Daoy (cell line): ENCODE measurements at places on chromosomes 6 and 20. TPM values are rescaled to one million over a fixed set of nuclear protein-coding genes. Genes with fewer than 3 reads are reported as not detected.

The SLC25A27 gene
- 2.8 and 7.5 TPM in 2 replicates for total RNA-seq

- DNase-seq, result no peak
Observed at GRCh38 chr6:337805-338368, 45.6 kb downstream of the DUSP22 start.

GRCh38 chr20:12570371-12570770 lies 438.4 kb upstream of the SPTLC3 start:
- DNase-seq, result peak; percentile 41

GRCh38 chr20:50399917-50400704 lies 110.1 kb upstream of the PTPN1 start:
- DNase-seq, result peak; percentile 26

DNA sequence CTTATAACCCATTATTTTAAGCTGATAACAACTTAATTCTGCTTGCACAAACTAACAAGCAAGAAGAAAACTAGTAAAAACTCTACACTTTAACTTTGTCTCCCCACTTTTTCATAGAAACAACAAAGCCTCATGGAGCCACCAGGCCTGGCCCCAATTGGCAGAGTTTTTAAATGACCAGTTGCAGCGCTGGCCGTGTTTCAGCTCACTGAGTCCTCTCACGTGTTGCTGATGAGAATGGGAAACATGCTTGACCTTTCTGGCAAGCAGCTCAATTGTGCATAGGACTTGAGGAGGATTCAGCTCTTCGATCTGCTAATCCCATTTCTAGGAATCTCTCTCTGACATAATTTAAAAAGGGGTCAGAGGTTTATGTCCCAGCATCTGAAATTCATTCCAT lies 24.5 kb upstream of the GRM4 start:
- no peak for DNase-seq

DNA sequence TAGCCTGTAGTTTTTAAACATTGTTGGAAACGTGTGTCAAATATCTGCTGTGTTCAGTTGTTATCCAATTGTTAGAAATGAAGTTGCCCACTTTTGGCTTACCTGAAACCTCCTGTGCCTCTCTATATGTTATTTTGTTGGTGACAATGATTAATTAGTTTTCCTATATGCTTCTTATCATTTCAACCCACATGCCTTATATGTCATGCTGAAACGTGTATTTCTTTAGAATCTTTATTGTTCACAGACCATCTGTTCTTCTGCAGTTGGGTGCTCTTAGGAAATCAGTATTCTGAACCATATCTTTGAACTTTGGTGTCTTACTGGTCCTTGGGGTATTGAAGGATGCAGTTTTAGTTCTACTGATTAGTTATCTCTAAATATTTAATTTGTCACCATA lies 91.2 kb upstream of the SCGN start:
- no peak for DNase-seq

GRCh38 chr6:2848851-2849250 lies 7.2 kb upstream of the SERPINB1 start:
- no peak for DNase-seq

The FOXQ1 gene
- 0.06 and 0.63 TPM in 2 replicates for total RNA-seq

The RTF2 gene
- 81.7 and 87.3 TPM in 2 replicates for total RNA-seq

- no peak for DNase-seq
Observed at GRCh38 chr20:59004763-59005522, 2.1 kb downstream of the CTSZ start.

DNA sequence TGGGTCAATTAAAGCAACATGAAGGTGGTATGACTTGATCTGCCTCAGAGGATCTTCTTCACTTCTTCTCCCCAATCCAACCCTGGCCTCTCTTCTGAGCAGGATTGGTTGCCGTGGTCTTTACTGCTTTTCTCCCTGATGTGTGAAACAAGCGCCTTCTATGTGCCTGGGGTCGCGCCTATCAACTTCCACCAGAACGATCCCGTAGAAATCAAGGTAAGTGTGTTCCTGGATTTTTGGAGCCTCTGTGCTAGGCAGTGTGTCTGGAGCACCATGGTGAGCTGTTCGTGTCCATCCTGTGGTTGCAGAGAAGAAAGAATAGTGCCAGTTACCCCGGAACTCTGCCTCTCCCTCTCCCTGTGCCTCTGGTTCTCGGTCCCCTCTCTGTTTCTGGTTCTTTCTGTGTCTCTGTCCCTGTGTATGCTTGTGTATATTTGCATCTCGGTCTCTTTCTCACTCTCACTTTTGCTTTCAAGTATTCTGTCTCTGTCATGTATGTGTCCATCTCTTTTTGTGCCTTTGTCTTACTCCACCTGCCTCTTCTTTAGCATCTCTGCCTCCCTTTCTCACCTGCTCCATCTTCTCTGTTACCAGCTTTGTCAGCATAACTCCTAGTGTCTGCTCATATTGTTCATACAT lies 23.5 kb downstream of the TM9SF4 start:
- DNase-seq, result no peak

The TASP1 gene
- total RNA-seq, result 8.1 and 9.6 TPM in 2 replicates

DNA sequence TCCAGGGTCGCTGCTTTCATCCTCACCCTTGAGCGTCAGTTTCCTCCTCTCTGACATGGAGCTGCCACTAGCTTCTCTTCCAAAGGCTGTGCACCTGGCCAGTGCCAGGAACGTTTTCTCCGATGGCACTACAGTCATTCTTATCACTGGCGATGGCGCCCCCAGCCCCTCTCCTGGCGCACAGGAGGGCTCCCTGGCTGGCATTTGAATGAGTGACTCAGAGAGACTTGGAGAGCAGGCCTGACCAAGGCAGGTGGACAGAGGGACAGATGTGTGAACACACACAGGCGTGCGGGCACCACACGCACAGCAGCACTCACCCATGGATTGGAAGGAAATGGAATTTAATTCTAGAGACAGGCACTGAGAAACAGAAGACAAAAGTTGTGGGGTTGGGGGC lies 77.6 kb downstream of the SRC start:
- no peak for DNase-seq

DNA sequence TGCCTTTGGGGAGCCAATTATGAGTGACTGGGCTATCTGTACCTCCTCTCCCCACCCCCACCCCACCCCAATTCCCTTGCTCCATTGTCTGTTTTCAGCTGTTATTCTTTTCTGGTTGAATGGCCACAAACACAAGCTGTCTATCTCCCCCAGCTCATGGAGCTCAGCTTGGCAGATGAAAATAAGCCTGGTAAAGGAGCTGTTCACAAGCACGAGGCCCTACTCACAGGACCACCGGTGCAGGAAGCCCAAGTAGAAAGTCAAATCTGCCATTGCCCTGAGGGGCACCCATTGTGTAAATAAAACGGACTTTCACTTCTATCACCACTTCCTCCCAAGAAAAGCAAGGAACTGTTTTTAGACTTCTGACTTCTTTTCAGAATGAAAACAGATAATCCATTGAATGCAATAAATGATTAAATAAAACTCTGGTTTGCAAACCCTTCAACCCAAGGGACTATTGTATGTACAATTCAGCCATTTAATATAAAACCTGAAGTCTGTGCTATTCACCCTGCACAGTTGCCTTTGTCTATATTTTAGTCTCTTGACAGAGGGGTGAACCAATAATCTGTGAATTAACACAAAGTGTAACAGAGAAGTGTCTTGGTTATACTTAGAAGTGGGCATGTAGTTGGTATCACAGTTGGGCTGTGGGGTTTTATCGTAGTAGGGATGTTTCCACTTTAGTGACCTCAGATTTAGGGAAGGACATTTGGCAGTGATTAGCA lies 27.7 kb downstream of the RIPOR2 start:
- no peak for DNase-seq

DNA sequence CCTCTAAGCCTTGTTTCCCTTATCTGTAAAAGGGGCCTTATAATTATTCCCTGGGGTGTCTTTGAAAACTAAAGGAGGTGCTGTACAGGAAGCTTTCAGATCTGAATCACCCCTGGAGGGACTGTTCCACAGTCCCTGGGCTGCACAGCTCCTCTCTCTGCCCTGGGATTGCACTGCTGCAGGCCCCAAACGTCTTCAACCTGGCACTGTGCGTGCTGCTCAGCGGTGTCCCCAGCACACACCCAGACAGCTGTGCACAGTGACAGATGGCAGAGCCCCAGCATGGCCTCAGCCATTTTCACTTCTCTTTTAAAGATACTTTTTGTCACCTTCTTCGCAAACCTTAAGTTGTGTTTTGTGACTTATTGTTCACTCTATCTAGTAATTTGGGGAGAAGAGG lies 50.7 kb upstream of the INSM1 start:
- no peak for DNase-seq

GRCh38 chr6:143620447-143620846 lies 57.3 kb upstream of the PHACTR2 start:
- peak; percentile 49 for DNase-seq

DNA sequence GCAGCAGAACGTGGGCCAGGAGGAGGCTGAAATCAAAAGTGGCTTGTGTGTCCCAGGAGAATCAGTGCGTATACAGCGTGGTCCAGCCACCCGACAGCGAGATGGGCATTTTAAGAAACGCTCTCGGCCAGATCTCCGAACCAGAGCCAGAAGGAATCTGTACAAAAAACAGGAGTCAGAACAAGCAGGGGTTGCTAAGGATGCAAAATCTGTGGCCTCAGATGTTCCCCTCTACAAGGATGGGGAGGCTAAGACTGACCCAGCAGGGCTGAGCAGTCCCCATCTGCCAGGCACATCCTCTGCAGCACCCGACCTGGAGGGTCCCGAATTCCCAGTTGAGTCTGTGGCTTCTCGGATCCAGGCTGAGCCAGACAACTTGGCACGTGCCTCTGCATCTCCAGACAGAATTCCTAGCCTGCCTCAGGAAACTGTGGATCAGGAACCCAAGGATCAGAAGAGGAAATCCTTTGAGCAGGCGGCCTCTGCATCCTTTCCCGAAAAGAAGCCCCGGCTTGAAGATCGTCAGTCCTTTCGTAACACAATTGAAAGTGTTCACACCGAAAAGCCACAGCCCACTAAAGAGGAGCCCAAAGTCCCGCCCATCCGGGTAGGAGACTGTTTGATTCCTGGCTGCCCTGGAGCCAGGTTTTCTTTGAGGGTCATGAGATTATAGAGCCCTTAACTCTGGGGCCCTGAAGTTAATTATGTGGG lies 75.3 kb downstream of the ASXL1 start:
- DNase-seq, result no peak

- DNase-seq, result no peak
Observed at GRCh38 chr20:32314768-32315167, 37.3 kb downstream of the KIF3B start.

The CCN6 gene
- total RNA-seq, result not detected in 2 replicates

The SMLR1 gene
- total RNA-seq, result not detected in 2 replicates

The GJA10 gene
- total RNA-seq, result not detected in 2 replicates

The VNN1 gene
- total RNA-seq, result 0.23 TPM in 1 of 2 replicates, not detected in the other

The UQCC2 gene
- 97.6 and 115 TPM in 2 replicates for total RNA-seq

- peak; percentile 95 for DNase-seq
Observed at GRCh38 chr6:142802124-142802523, 142.9 kb downstream of the HIVEP2 start.

DNA sequence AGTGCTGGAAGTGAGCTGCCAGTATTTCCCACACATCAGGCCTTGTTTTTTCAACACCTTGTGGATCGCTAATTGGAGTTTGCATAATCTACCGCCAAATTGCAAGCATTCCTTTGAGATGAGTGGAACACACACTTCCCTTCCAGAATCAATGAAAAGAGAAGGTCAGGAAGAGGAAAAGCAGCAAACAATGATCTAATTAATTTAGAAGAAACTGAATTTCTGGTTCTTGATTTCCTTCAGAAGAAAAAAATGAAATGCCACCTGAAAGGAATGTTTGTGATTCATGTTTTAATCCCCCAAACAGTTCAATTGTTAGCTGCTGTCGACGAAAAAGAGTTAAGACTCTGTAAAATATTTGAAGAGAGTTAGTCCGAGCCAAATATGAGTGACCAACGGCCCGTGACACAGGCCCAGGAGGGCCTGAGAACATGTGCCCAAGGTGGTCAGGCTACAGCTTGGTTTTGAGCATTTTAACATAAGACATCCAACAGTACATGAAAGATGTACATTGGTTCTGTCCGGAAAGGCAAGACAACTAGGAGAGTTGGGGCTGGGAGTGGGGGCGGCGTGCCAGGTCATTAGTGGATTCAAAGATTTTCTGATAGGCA lies 182.3 kb downstream of the MTFR2 start:
- peak; percentile 87 for DNase-seq

The EDN1 gene
- 30.2 and 36.6 TPM in 2 replicates for total RNA-seq

The MYLK4 gene
- 0.34 and 0.39 TPM in 2 replicates for total RNA-seq

DNA sequence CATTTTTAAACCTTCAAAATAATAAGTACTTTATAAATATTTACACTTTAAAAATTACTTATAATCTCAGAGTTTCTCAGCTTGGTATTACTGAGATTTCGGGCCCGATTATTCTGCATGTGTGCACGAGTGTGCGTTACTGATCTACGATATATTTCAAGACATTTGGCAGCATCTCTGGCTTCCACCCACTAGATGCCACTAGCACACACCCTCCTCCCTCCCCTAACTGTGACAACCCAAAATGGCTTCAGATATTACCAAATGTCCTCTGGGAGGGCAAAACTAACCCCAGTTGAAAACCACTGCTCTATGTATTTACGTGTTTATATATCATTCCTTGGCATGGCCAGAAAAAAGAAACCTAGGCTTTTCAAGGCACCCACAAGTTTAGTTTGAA lies 95.9 kb downstream of the FYN start:
- no peak for DNase-seq

The RBBP8NL gene
- not detected in 2 replicates for total RNA-seq

The EPHA7 gene
- total RNA-seq, result 0.06 and 0.09 TPM in 2 replicates

The PPP1R3D gene
- 2.3 and 2.5 TPM in 2 replicates for total RNA-seq

The ZC3H12D gene
- total RNA-seq, result 0.17 and 0.30 TPM in 2 replicates

GRCh38 chr6:30601436-30601814 lies 15.6 kb downstream of the PPP1R10 start:
- DNase-seq, result no peak

The UNC5CL gene
- 0.11 TPM in 1 of 2 replicates, not detected in the other for total RNA-seq

The NNAT gene
- total RNA-seq, result not detected in 2 replicates

The SNX14 gene
- 117 and 134 TPM in 2 replicates for total RNA-seq

The ADGRF5 gene
- total RNA-seq, result 0.11 TPM in 1 of 2 replicates, not detected in the other

- DNase-seq, result no peak
Observed at GRCh38 chr20:50721881-50722281, 9.5 kb upstream of the PARD6B start.

- no peak for DNase-seq
Observed at GRCh38 chr6:10250655-10251220, 164.1 kb downstream of the TFAP2A start.

The PRKN gene
- 0.57 TPM in 1 of 2 replicates, not detected in the other for total RNA-seq

GRCh38 chr6:90500458-90500857 lies 86.4 kb downstream of the MAP3K7 start:
- no peak for DNase-seq

DNA sequence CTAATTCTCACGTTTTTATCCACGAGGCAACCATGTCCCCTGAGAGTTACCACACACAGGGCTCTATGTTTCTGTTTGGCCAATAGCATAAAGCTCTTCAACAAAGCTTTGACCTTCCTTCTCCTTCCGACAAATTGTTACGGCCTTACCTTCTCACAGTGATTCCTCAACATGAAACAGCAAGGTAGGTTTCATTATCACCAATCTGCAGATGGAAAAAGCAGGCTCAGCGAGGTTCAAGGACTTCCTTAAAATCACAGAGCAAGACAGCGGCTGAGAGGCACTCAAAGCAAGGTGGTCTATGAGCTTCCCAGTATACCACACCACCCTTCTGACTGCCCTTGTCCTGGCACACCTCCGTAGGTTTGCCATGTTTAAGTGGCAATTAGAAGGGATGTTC lies 360.0 kb downstream of the CD83 start:
- DNase-seq, result no peak
